ENCODE measurements at places on chromosomes 2 and 18.

DNA sequence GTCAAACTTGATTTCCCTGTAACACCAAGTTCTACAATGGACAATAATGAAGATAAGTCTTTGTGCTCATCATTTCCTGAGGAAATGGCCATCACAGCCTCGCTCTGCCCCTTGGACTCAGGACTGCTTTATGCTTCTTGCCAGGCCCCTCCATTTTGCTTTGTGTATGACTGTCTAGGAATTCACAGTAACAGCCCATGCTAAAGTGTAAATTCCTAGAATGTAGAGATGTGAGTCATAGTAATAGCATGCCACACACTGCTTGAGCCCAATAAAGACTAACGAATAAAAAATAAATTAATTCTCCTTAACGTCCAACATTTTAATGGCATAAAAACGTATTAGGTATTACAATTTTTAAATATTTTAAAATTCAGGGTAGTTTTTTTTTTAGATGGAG lies 226.5 kb downstream of the PID1 start:
- no peak for DNase-seq

GRCh38 chr18:43393174-43393573 lies 115.9 kb upstream of the SYT4 start:
- DNase-seq: no peak

GRCh38 chr2:42103829-42104228 lies 56.0 kb downstream of the PKDCC start:
- DNase-seq: no peak

DNA sequence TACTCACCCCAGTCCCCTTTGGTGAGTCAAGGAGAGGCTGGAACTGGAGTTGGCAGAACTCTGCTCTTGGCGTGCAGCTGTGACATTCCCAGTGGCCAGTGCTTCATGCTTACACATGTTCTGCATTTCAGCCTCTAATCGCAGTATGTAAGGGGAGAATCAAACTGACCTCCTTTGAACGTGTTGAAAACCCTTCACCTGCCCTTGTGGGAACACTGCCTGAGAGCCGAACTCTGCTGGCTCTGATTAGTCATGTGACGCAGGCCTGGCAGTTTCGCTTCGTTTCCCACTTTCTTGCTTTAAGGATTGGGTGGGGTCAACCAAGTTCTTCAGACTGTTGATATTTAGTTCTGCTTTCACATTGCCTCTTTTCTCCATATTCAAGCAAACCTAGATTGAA lies 173.8 kb upstream of the BCL2L11 start:
- DNase-seq: no peak

All from activated CD4-positive, alpha-beta T cell treated with anti-CD3 and anti-CD28 coated beads, Interleukin-2, amount 50 U/mL, for 24 hours (primary cell).